ENCODE measurements at places on chromosomes 3 and 15. TPM values are rescaled to one million over a fixed set of nuclear protein-coding genes. Genes with fewer than 3 reads are reported as not detected.
A peak's percentile ranks its signal among the peaks of the same experiment; 100 is the strongest.

ARRDC4 gene
- 3.1 TPM for total RNA-seq

IL17RB gene
- total RNA-seq, result not detected

- DNase-seq, result peak; percentile 78
Measured at GRCh38 chr15:56249092-56249491, 5.4 kb upstream of the RFX7 start.

DNA sequence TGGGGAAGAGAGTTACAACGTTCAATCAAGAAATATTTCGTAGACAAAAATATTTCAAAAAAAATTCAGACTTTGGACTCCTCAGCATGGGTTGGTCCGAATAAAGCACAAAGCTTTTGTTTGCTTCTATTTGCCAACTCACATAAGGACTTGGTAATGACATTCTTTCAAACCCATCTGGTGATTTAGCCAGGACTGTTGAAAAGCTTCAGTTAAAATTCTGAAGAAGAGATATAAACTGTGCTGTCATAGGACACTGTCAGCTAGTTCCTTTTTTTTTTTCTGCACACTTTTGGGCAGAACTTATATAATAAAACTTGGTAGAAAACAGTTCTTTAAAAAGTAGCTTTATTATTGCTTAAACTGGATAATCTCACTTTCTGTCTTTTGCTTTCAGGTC, 660.8 kb upstream of the SGO1 start:
- no peak for DNase-seq

DNA sequence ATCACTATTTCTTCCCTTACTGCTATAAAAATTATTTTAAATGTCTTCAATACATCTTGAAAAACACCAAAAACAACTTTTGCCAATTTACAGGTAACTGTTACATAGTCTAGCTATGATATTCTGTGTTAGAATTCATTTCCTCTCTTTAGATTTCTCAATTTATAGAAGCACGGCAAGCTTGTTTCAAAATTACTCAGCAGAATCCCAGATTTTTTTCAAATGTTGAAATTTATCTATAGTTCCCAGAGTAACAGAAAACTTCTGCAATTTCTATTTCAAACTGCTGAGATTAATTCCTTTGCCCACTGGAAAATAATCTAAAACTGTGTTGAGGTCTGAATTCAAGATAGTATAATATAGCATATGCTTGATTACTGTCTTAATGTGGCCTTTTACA, 41.2 kb downstream of the CCPG1 start:
- DNase-seq, result no peak

DNA sequence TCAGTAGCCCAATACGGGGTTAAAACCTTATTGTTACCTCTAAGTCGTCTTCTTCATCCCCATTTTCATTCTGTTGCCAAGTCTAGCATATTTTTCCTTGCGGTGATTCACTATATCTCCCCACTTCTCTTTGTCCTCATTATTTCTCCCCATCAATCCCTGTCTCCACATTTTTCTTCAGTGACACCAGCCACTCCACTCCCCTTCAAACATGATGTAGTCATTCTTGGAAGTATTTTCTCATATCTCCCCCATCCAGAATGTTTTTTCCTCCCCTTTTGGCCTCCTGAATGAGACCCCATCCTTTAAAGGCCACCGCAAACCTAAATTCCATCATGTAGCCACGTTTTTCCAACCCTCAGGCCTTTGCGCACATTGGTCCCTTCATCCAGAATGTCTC, 105.9 kb downstream of the TOP2B start:
- no peak for DNase-seq

DNA sequence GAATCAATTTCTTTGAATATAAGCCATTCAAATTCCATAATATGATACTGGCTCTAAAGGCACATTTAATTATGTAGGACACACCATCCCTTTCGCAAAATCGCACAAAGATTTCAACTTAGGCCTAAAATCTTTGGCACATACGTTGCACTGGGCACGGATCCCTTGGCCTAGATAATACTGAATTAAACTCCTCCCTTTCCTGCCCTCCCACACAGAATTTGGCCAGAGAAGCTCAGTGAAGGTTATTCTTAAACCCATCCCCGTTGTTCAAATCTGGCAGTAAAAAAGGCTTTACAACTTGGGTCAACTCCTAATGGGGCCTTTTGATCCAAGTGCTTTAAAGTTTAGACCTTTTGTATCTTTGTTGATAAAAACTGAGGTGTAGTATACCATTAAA, 247.2 kb downstream of the PTPRG start:
- DNase-seq, result no peak

GRCh38 chr3:183492849-183493179, 62.7 kb downstream of the KLHL6 start:
- no peak for DNase-seq

DNA sequence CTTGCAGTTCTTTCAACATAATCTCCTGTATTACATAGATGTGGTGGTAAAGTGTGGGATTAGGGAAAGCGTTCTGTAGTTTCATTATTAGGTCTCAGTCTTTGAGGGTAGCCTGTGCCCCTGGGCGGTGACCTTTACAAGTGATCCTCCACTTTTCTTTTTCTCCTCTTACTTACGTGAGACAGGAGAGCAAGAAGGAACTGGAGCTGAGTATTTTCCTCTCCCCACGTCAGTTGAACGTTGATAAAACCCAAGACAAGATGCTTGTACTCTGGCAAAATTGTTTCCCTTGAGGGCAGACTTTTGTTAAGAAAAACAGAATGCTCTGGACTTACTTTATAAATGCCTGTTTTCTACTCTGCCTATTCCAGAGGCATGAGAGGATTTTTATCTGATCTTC, 378.7 kb downstream of the ZNF385D start:
- no peak for DNase-seq

DNA sequence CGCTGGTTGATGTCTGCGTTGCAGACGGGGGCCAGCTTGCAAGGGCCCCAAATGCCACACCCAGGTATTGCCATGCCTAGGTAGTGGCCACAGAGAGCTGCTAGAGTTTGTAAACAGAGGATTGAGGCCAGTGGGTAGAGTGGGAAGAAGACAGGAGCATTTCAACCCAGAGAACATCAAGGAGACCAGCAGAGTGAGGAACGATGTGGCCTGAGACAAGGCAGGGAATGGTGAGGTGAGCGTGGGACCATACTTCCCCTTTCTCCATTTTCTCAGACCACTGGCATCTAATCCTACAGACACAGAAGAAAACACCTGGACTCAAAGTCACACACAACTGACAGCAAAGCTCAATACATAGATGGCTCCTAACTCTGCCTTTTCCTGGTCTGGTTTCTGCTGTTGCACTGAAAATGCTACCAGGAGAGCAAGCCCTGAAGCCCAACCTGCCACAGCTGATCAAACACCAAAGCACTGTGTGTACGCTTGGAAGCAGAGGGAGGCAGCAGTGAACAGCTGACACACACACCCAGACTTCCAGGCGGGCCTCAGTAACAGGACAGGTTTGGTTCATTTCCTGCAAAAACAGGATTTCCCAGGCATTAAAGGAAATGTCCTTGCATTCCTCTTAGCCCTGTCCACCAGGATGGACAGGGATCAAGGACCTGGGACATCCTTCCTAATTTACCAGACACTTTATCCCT, 1.6 kb downstream of the FAM174B start:
- peak; percentile 84 for DNase-seq

Measured in LHCN-M2 (cell line).